ENCODE measurements at places on chromosomes 11 and 22.

DNA sequence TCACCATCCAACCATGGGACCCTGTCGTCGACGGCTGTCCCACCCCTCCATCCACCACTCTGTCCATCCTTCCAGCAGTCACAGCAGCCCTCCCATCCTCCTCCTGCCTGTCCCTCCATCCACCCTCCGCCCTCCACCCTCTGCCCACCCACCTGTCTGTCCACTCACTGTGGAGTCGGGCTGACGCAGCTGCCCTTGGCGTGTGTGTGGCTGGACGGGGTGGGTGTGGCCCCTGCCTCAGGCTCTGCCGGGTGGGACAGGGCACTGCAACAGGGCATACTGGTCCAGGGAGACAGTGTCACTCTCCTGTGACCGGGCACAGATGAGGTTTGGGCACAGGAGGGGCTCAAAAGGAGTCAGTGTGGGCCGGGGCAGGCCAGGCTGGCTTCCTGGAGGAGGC is 1.9 kb downstream of the PKP3 start:
- no peak for DNase-seq

- DNase-seq, result no peak
These were observed 20.6 kb upstream of the ROBO3 start for GRCh38 chr11:124844664-124845079.

DNA sequence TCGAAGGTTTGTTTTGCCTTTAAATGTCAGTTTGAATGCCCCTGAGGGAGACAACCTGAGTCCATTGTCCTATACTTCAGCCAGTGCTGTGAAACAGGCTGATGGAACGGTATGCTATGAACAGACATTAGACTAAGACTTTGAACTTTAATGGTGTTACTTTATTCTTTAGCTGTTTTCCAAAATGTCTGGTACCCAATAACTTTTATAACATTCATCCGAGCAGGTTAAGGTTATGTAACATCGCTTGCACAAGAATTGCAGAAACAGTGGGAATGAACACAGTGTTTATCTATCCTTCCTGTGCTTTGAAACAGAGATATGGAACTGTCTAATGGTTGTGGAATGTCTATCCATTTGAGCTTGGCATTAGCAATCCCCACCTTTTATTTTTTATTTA is 12.5 kb upstream of the PTS start:
- DNase-seq, result no peak

DNA sequence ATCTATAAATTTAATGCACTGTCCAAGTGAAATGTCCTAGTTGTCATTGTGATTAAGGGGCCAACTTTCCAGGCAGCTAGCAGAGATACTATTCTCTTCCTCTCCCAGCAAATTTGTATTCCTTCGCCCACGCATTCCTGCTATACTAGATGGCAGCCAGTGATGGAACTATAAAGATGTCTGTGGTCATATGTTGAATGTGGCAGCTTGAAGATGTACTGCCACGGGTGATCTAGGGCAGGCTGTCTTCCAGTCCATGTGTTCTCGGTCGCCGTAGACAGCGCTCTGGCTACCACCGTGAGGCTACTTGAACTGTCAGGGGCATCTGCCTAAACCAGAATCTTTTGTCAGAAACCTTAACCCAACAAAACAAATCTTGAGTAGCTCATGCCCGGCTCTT is 8.3 kb upstream of the SIDT2 start:
- DNase-seq, result no peak

DNA sequence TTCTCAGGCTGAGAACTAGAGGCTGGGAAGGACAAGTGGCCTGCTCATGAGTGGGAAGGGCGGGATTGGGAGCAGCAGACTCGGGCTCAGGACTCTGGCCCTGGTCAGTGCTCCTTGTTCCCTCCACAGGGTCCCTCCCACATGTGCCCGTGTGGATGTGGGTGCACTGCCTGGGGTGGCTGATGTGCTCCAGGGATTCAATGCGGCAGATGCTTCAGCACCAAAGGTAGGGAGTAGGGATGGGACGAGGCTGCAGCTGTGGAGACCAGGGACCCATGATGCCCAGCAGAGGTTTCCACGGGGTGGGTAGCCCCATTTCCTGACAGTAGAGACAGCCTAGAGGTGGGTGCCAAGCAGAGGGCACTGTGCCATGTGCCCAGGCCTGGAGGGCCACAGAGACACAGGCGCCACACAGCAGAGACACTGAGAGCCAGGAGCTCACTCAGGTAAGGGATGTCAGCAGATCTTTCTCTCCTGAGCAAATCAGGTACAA is 89.5 kb downstream of the GGTLC2 start:
- DNase-seq, result no peak

- DNase-seq, result no peak
These were observed 24.7 kb downstream of the EXT2 start for GRCh38 chr11:44120169-44120568.

GRCh38 chr11:121086866-121087265 is 14.2 kb upstream of the TECTA start:
- DNase-seq, result no peak

DNA sequence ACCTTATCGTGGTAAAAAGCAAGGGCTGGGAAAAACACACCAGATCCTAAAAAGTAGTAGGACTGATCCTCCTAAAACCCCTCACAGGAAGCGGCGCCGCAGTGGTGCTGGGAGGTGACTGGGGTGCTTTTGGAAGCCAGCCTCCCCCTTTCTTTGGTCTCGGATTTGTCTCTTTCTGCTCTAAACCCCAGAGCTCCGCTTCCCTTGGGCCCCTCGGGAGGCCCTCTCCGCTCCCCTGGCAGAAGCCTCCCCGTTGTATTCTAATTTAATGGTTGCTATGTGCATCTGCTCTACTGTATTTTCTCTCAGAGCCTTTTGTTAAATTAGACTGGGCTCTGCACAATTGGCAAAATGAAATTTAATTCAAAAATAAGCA is 587.7 kb downstream of the OPCML start:
- DNase-seq, result no peak

DNA sequence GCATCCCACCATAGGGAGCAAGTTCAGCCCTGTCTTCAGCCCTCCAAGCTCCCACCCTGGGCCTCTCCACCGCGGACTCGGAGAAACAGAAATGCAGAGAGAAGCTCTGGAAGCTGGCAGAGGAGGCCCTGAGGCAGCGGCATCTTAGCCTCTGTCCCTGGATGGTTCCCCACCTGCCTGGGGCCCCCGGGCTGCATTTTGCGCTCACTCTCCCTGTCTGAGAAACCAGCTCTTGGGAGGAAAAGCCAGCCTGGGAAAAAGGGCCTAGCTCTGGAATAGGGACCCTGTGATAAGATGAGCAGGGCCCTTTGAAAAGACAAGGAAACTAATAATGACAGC is 12.0 kb upstream of the SPI1 start:
- no peak for DNase-seq

GRCh38 chr11:61567286-61568061 is 13.4 kb downstream of the SYT7 start:
- peak; percentile 90 for DNase-seq

DNA sequence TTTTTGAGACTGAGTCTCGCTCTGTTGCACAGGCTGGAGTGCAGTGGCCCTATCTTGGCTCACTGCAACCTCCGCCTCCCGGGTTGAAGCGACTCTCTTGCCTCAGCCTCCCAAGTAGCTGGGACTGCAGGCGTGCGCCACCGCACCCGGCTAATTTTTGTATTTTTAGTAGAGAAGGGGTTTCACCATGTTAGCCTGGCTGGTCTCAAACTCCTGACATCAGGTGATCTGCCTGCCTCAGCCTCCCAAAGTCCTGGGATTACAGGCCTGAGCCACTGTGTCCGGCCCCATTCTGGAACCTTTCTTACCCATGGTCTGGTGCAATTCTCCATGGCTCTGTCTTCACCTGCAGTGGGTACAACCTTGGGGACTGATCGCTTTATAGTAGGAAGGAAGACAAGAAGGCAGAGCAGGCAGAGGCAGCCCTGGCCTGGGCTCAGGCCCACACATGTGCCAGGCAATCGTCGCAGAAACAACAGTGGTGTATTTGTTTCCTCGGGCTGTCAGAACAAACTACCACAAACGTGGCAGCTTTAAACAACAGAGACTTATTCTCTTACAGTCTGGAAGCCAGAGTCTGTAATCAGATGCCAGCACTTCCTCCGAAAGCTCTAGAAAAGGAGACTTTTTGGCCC is 4.0 kb upstream of the PTGDR2 start:
- peak; percentile 30 for DNase-seq

DNA sequence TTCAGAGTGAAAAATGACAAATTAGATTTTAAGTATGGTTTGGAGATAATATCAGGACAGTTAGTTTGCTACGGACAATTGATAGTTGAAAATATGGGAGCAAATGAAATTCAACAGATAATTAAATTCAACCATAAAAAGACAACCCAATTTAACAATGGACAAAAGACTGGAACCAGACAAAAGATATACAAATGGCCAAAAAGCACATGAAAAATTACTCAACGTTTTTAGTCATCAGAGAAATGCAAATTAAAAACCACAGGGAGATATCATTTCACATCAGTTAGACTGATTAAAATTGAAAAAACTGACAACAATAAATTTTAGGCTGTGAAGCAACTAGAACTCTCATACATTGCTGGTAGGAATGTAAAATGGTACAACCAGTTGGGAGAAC is 27.2 kb downstream of the SIK2 start:
- DNase-seq, result no peak

DNA sequence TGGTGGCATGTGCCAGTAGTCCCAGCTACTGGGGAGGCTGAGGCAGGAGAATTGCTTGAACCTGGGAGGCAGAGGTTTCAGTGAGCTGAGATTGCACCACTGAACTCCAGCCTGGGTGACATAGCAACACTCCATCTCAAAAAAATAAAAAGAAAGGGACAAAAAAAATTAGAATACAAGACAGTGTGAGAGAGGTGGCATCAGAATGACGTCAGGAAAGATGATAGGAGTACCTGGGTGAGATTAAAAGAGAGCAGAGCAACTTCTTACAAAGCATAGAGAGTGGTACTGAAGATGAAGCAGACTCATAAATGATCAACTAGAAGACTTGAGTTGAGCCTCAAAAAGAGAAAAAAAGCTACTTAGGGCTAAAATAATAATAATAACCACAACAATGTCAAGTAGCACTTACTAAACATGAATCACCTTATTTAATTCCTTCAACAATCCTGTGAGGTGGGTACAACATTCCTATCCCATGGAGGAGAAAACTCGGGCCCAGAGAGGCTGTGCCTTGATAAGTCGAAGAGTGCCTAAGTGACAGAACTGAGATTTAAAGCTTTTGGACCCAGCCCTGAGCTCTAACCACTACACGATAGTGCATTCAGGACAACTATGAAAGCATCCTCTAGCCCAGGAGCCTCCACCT is 5.2 kb upstream of the SLN start:
- DNase-seq, result no peak

DNA sequence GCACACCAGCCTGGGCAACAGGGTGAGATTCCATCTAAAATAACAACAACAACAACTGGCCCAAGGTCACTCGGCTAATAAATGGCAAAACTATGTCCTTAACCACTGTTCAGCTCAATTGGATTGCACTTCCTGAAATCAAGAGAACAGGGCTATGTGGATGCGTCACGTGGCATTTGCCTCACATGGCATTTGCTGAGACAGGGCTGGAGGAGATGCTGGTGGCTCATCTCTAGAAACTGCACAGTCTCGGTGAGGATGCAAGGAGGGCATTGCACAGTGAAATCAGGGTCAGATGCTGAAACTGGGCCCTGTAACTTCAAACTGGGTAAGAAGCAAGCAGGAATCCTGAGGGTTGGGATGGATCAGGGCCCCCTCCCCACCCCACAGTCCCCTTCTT is 171.9 kb downstream of the BUD13 start:
- DNase-seq, result peak; percentile 5
